ENCODE measurements at places on chromosomes 2 and 18.

GRCh38 chr2:179686718-179687342, 174.6 kb downstream of the ZNF385B start:
- DNase-seq, result no peak

DNA sequence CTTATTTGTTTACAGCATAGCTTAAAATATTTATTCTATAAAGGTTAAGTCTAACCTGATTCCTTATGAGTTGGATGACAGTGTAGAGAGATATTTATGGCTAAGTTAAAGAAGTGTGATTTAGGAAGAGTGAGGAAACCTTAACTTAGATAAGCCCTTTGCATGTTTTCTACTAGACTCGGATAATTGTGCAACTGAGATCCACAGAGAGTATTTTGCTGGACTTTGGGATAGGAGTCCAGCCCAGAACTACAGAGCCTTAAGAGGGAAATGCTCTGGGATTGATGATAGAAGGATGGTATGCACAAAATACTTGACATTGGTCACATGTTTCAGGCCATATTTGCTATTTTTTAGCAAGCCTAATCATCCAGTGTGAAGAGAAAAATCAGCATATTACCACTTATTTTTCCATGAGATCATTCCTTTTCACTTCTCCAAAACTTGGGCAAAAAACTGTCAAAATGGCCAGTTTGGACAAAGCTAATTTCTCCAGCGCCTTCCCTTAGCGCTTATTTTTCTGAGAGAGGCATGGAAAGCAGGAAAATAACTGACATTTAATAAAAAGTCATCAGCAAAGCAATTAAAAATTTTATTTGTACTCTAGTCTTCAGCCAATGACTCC, 3.1 kb downstream of the CD28 start:
- DNase-seq, result no peak

DNA sequence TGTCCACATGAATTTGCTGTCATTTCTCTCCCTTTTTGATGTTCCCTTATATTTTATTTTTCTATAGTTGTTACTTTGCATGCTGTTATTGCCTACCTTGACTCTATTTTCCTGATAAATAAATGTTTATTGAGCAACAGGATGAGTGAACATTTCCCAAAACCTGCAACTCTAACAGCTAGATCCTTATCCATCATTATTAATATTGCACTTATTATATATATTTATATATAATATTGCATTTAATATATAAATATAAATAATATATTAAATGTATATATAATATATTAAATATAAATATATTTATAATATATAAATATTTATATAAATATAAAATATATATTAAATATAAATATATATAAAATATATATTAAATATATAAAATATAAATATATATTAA, 436.1 kb upstream of the MMADHC start:
- DNase-seq, result no peak

DNA sequence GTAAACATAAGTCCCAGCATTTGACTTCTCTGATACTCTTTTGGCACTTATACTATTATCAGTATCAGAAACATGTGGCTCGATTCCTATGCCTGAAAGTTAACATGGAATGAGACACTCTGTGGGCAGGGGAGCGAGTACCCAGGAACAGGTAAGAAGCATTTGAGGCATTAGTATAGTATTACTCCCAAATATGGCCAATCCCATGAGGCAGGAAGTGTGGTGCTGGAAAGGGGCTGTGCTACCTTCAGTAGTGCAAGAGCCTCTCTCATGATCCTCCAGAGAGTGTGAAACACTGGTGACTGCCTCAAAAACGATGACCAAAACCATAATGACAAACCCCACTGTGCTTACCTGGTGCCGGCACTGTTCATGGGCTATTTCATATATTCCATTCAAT, 415.1 kb downstream of the SOX11 start:
- no peak for DNase-seq

DNA sequence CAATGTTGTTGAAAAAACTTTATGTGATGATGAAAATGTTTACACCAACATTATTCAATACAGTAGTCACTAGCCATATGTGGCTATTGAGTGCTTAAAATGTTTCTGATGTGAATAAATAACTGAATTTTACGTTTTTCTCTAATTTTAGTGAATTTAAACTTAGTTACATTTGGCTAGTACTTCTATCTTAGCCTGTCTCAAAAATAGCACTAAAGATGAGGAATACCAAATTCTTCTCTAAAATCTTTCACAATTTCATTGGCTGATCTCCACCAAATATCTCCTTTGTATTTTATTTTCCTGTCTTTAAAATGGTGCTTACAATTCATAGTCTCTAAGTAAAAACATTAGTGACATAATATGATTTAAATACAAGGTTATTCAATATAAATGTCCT, 83.7 kb upstream of the RND3 start:
- no peak for DNase-seq

DNA sequence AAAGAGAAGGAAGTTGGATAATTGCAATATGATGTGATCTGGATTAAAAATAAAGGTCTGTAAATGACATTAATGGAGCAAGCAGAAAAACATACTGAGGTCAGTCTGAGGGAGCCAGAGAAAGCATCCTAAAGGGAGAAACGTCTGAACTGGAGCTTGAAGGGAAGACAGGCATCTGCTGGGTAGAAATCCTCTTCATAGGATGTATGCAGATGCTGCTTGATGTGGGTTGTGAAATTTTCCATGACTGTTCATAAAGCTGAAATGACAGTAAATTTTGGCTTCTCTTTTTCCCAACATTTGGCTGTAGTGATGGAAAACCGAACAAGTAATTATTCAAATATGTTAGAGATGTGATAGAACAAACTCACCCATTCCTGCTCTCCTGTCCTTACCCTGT, 287.6 kb downstream of the CAMKMT start:
- DNase-seq, result no peak

GRCh38 chr2:166881177-166881576, 7.1 kb upstream of the XIRP2 start:
- no peak for DNase-seq

DNA sequence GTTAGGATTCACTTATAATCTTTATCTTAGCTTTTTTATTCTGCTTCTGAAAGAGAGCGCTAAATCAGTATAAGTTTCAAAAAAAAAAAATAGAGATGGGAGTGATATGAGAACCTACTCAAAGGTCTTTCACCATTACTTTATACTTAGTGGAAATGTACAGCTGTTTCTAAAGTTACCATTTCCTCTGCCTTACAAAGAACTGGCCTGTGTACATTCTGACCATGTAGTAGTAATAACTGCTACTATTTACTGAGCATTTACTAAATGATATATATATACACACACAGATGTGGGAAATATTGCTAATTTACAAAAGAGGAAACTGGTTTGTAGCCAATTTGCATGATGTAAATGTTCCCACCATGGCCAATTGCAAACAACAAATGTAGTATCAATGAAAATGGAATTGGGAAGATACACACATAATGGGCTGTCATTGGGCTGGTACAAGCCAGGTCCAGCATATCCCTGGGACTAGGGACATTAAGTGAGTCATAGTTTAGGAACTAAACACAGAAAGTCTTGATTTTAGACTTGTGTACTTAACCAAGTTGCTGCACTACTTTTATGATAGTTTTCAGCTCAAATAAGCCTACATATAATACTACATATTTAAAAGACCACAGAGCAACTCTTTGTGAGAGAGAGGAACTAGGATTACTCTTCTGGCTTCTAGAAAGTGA, 67.1 kb downstream of the DYNC1I2 start:
- DNase-seq, result no peak

- peak; percentile 59 for DNase-seq
These were observed 298.9 kb downstream of the DSEL start for GRCh38 chr18:67217551-67218166.

DNA sequence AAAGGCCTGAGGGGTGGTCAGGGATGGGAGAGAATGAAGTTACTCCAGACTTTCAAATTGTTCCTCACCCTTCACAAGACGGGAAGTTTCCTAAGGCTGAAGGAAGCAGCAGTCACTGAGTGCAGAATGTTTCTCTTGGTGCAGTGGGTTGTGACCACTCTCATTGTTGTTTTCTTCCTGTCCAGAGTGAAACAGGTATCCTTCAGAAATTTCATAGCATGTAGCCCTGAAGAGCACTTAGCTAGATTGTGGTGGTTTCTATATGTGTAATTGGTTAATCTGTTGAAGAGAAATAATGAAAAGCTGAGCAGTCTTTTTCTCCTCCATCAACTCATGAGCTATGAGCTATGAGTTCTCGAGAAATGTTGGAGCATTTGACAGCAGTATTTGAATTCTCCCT, 96.8 kb downstream of the GPD2 start:
- DNase-seq, result no peak

GRCh38 chr18:23967321-23968089, 47.0 kb upstream of the TTC39C start:
- DNase-seq, result no peak

DNA sequence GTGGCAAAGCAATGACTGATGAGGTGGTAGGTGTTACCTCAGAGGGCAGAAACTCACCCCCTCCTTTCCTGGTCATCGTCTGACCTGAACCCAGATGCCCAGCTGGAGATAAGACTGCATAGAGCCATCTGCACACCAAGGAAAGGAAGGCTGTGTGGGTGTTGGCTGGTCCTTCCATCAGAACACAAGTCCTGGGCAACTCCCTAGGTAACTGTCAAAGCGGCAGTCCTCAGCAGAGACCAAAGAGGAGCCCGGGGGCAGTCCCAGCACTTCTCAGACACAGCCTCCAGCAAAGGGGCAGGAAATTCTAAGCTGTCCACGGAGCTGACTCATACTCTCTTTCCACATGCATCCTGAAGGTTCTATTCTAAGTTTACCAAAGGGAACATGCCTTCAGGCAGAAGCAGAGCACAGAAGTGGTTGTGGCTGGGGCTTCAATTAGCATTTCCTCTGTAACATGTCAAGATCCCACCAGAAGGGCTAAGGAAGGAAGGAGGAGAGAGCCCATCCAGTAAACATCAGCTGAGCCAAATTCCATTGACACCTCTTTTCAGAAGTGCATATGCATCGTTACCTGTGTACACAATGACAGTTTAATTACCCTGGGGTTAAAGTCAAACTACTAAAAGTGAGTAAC, 54.7 kb downstream of the SPRED2 start:
- DNase-seq, result no peak

DNA sequence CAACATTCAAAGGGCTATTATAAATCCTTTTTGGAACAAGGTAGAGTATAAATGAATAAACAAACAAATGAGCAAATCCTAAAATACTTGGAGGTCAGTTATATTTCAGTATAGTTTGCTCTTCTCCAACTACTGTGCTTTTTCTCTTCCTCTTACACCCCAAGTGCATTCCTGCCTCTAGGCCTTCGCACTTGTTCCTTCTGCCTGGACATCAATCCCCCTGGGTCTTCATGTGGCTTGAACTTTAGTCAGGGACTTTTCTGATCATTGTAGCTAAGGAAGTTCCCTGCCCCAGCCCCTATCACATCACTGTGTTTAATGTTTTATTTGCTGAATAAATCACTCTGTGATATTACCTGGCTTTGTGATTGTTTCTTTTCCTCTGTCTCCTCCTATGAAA, 418.2 kb upstream of the HNRNPA3 start:
- DNase-seq, result no peak

DNA sequence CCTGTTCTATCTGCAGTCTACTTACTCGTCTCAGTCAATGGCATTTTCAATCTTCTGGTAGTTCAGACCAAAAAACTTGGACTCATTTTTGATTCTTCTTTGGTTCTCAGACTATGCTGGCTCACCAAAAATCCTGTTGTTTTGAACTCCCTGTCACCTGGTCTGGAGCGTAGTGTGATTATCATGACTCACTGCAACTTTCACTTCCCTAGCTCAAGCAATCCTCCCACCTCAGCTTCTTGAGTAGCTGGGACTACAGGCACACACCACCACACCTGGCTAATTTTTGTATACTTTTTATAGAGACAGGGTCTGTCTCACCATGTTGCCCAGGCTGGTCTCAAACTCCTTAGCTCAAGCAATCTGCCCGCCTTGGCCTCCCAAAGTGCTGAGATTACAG, 163.3 kb upstream of the CDH7 start:
- no peak for DNase-seq

DNA sequence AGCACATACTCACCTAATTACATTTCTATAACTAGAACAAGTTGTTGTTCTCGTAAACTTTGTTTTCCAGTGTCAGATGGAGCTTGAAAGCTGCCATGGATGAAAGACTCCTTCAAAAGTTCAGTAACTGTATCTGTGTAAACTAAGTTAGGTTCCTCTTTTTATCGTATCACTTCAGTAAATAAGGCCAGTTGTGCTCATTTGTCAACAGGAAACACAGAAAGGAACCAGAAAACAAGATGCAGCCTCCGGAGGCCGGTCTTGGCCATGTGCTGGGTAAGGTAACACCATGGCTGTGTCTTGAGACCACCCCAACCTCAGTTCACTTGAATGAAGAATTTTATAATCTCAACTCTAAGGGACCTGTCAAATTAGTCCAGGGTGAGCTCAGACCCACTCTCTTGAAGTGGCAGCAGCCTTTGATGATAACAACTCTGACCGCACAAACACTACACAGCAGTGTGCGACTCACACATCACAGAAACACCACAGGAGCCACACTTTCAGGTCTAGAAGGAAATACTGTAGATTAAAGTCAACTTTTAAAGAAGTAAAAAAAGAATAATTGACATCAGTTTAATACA, 213.8 kb downstream of the AFF3 start:
- no peak for DNase-seq

DNA sequence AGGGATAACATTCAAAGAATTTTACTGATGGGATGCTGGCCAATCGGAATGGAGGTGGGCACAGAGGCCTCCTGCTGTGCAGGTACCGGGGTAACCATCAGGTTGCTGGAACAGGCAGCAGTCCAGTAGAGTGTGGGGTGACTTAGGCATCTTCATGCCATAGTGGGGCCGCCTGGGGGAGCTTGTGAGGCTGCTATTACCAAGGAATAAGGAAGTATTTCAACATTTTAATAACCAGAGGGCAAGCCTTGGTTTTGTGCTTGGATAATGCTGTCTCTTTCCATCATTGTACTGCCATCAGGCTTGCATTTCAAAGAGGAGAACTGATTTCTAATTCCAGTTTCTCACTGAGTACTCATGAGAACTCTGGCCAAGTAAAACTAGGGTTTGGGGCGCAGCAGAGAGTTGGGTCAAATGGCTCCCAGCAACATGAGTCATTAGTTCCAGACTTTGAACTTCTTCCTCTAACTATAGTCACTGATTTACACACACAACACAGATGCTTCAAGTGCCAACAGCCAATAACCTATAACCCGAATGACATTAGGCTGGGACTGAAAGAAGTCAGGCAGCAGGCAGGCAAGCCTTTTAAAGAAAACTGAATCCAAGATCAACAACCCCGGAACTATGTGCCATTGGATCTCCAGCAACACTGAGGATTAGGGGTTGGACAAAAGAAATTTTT, 56.1 kb upstream of the FHL2 start:
- no peak for DNase-seq

DNA sequence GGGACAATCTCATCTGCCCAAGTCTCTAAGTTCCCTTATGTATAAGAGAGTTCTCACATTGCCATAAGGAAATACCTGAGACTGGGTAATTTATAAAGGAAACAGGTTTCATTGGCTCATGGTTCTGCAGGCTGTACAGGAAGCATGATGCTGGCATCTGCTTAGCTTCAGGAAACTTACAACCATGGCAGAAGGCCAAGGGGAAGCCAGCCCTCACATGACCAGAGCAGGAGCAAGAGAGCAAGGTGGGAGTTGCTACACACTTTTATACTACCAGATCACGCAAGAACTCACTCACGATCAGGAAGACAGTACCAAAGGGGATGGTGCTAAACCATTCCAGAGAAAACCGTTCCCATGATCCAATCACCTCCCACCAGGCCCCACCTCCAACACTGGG, 73.9 kb downstream of the PRKRA start:
- DNase-seq, result no peak
